ENCODE measurements at places on chromosomes 4 and X.

- DNase-seq = no peak
Observed at GRCh38 chr4:102298716-102299115, 46.6 kb downstream of the SLC39A8 start.

GRCh38 chr4:154719087-154719486 is 24.7 kb upstream of the LRAT start:
- DNase-seq = no peak

DNA sequence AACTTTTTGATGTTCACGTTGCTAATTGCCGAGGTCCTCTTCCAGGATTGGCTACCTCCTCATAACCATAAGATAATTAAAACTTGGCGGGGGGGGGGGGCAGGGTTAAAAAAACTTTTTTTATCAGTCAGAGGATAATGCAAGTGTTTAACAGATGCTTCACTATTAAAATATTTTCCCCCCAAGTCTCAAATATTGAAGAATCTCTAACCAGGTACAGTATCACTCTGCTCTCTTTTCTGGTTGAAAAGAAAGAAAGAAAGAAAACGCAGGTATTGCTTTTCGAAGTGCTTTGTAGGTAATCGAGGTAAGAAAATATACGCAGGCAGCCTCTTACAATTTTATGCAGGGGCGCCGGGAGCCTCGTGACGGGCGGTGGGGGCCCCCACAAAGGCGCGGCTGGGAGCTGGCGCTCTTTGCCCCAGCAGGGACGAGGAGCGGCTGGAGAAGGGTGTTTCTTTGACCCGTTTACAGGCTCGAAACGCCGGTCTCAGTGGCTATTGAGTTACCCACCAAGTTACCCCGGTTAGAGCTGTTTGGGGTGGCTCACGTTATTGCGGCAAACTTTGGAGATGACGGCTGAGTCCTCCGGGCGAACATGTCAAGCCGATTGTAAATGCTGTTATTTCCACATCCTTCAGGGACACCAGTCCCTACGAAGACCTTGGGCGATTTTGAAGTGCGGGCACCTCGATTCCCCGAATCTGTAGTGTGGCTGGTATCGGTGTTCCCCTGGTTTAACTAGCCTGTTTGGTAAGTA is 477 bp upstream of the HAND2 start:
- DNase-seq = no peak

DNA sequence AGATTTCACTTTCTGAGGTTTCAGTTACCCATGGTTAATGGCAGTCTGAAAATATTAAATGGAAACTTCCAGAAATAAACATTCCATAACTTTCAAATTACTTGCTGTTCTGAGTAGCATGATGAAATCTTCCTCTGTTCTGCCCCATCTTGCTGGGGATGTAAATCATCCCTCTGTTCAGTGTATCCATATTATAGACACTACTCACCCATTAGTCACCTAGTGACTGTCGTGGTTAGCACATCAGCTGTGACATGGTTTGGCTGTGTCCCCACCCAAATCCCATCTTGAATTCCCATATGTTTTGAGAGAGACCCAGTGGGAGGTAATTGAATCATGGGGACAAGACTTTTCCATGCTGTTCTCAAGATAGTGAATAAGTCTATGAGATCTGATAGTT is 125.5 kb upstream of the GIMD1 start:
- no peak for DNase-seq

- DNase-seq = peak; percentile 26
Observed at GRCh38 chrX:107978707-107979307, 3.4 kb downstream of the TEX13B start.

- no peak for DNase-seq
Observed at GRCh38 chrX:29634516-29634915, 580.8 kb upstream of the MAGEB2 start.

DNA sequence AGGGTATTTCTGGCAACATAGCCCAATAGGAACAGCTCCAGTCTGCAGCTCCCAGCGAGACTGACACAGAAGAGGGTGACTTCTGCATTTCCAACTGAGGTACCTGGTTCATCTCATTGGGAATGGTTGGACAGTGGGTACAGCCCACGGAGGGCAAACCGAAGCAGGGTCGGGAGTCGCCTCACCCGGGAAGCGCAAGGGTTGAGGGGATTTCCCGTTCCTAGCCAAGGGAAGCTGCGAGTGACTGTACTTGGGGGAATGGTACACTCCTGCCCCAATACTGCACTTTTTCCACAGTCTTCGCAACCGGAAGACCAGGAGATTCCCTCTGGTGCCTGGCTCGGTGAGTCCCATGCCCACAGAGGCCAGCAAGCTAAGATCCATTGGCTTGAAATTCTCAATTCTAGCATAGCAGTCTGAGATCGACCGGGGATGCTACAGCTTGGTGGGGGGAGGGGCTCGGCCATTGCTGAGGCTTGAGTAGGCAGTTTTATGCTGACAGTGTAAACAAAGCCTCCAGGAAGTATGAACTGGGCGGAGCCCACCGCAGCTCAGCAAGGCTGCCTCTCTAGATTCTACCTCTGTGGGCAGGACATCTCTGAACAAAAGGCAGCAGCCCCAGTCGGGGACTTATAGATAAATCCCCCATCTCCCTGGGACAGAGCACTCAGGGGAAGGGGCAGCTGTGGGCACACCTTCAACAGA is 14.0 kb upstream of the ADAD1 start:
- DNase-seq = no peak
